Activated T-helper 1 cell treated with anti-CD3 and anti-CD28 coated beads, Interleukin-12 subunit alpha, Interleukin-12 subunit beta, Interleukin-2, Interleukin-4 antibody, amounts not matched to agents 30 ng/mL and 10 ng/mL and 1 ng/mL, durations not matched to agents 14 hours and 24 hours and 36 hours (primary cell): ENCODE measurements at places on chromosomes 1 and 21.

GRCh38 chr1:159177272-159177907 lies 6.0 kb downstream of the CADM3 start:
- no peak overlapping the region for H3K27ac ChIP-seq
- no peak overlapping the region for H3K4me3 ChIP-seq
- peaks cover 20% of the 10 kb centered on the region for H3K27me3 ChIP-seq
- peak; percentile 2 for DNase-seq
- no peaks in the 10 kb centered on the region for H3K4me1 ChIP-seq

DNA sequence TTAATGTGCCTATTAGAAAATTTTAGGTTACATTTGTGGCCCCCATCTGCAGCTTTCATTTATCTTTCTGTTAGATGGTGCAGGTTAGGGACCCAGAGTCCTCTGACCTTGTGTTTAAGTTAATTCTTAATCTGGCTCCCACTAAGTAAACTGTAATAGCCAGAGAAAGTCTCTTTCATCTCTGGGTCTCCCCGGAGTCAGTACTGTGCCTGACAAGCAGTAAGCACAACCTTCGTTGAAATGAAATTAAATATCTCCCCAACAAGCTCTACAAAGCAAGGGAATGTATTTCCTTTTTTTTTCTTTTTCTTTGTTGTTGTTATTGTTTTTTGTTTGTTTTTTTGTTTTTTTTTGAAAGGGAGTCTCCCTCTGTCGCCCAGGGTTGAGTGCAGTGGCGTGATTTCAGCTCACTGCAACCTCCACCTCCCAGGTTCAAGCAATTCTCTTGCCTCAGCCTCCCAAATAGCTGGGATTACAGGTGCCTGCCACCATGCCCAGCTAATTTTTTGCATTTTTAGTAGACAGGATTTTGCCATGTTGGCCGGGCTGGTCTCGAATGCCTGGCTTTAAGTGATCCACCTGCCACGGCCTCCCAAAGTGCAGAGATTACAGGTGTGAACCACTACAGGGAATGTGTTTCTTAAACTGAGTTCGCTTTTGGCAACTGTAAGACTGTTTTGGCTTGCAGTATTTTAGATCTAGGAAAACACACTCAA lies 81.6 kb downstream of the HHIPL2 start:
- no peak overlapping the region for H3K27ac ChIP-seq
- peaks cover 12% of the 10 kb centered on the region for H3K4me1 ChIP-seq
- H3K36me3 ChIP-seq = no peaks in the 10 kb centered on the region
- DNase-seq = no peak
- H3K27me3 ChIP-seq = peaks cover 27% of the 10 kb centered on the region

DNA sequence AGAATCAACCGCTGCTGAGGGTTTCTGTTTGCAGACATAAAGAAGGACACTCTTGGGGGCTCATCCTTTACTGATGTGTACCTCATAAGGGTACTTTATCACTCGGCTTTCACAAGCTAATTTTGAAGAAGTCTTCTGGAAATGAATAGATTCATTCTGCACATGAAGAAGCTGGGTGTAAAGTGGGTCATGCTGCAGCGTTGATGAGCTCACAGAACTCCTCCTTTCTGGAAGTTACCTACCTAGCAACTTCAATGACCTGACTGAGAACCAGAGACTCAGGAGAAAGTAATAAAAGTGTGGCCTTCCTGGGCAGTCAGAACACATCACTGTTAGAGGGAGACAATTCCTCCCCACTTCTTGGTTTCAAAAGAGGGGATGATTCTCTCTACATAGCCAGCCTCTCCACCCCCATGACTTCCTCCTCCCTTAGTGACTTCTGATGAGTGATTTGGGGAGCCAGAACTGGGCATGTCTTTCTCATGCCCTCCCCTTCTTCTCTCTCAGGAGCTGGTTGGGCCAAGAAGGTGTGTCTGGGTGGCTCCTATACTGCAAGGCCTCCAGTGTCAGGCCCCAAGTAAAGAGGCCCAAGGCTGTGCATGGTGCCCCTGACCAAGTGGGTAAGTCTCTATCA lies 27.0 kb downstream of the PCNX2 start:
- no peak overlapping the region for H3K4me3 ChIP-seq
- DNase-seq = no peak
- no peak overlapping the region for H3K27ac ChIP-seq
- no peaks in the 10 kb centered on the region for H3K27me3 ChIP-seq

GRCh38 chr1:91742848-91743292 lies 143.1 kb downstream of the TGFBR3 start:
- H3K4me1 ChIP-seq = peaks cover 22% of the 10 kb centered on the region
- no peak overlapping the region for H3K4me3 ChIP-seq
- no peak overlapping the region for H3K27ac ChIP-seq
- peaks cover 55% of the 10 kb centered on the region for H3K36me3 ChIP-seq
- no peaks in the 10 kb centered on the region for H3K27me3 ChIP-seq

- H3K4me1 ChIP-seq = peaks cover 4% of the 10 kb centered on the region
- peaks cover 8% of the 10 kb centered on the region for H3K27me3 ChIP-seq
- DNase-seq = no peak
- no peak overlapping the region for H3K27ac ChIP-seq
Measured at GRCh38 chr21:46594276-46594675, 10.6 kb downstream of the S100B start.

DNA sequence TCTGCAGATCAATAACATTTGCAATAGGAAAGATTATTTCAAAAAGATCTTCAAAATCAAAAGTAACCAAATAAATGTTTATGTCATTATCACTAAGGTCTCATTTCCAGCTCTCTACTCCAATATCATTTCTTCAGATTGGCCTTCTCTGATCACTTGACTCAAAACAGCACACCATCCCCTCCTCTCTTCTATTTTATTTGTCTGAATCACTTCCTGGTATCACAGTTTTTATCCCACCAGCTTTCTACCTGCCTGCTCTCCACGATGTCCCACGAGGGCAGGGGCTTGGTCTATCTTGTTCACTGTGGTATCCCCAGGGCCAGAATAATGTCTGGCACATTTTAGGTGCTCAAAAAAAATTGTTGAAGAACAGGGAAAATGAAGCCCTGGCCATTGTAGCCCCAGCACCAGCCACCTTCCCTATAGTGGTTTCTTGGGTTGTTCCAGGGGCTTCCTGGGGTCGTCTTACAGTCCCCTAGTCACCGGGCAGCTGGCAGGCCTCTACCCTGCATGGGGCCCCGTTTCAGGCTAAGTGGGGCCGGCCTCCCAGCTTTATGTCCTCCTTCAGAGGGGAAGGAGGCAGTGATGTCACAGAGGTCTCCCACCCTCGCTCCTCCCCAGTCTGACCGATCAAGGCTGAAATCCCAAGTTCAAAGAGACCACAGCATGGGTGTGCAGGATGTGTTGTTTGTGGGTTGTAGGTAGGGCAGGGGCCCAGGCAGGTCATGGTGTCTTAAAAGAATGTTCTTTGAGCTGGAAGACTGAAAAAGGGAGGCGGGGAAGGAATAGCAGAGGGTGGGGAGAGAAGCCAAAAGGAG lies 3.5 kb upstream of the PADI1 start:
- H3K4me3 ChIP-seq = peak overlapping the region; percentile 27
- peaks cover 20% of the 10 kb centered on the region for H3K4me1 ChIP-seq
- DNase-seq = no peak
- peak overlapping the region; percentile 33 for H3K27ac ChIP-seq
- peaks cover 2% of the 10 kb centered on the region for H3K36me3 ChIP-seq

GRCh38 chr1:48940962-48941732 lies 164.5 kb upstream of the BEND5 start:
- no peak overlapping the region for H3K27ac ChIP-seq
- H3K4me3 ChIP-seq = no peak overlapping the region
- DNase-seq = no peak
- H3K4me1 ChIP-seq = no peaks in the 10 kb centered on the region
- H3K27me3 ChIP-seq = peaks cover 3% of the 10 kb centered on the region

GRCh38 chr1:230827081-230827681 lies 41.1 kb downstream of the C1orf198 start:
- peaks cover 7% of the 10 kb centered on the region for H3K27me3 ChIP-seq
- no peak overlapping the region for H3K4me3 ChIP-seq
- no peaks in the 10 kb centered on the region for H3K4me1 ChIP-seq
- H3K36me3 ChIP-seq = no peaks in the 10 kb centered on the region
- DNase-seq = no peak

- peak overlapping the region; percentile 67 for H3K27ac ChIP-seq
- no peak for DNase-seq
- no peak overlapping the region for H3K4me3 ChIP-seq
- peaks cover 59% of the 10 kb centered on the region for H3K4me1 ChIP-seq
- no peaks in the 10 kb centered on the region for H3K27me3 ChIP-seq
Measured at GRCh38 chr1:154614247-154614646, 6.3 kb upstream of the ADAR start.

DNA sequence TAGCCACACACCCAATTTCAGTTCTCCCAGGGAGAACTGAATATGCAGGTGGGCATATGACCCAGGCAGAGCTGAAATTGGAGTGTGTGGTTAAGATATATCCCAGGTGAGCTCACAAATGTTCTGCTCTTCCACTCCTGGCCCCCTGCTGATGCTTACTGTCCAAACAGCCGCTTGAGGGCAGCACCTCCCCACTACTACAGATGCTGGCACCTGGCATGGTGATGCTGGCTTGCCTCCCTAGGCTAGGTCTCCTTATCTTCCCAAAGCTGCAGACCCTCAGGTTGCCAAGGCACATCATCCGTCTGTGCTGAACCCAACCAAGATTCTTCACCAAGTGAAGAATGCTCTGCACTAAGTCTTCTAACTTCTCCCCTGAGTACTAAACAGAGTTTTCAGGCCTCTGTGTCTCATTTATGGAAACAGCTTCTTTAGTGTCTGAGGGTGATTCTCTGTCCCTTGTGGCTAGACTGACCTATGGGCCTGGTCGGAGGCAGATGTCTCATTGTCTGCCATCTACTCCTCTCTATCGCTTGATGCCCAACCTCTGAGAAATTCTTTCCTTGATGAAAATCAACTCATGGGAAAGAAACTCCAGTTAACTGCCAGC lies 27.2 kb downstream of the XCL1 start:
- no peaks in the 10 kb centered on the region for H3K36me3 ChIP-seq
- H3K27ac ChIP-seq = no peak overlapping the region
- peaks cover 13% of the 10 kb centered on the region for H3K27me3 ChIP-seq
- H3K4me3 ChIP-seq = no peak overlapping the region

DNA sequence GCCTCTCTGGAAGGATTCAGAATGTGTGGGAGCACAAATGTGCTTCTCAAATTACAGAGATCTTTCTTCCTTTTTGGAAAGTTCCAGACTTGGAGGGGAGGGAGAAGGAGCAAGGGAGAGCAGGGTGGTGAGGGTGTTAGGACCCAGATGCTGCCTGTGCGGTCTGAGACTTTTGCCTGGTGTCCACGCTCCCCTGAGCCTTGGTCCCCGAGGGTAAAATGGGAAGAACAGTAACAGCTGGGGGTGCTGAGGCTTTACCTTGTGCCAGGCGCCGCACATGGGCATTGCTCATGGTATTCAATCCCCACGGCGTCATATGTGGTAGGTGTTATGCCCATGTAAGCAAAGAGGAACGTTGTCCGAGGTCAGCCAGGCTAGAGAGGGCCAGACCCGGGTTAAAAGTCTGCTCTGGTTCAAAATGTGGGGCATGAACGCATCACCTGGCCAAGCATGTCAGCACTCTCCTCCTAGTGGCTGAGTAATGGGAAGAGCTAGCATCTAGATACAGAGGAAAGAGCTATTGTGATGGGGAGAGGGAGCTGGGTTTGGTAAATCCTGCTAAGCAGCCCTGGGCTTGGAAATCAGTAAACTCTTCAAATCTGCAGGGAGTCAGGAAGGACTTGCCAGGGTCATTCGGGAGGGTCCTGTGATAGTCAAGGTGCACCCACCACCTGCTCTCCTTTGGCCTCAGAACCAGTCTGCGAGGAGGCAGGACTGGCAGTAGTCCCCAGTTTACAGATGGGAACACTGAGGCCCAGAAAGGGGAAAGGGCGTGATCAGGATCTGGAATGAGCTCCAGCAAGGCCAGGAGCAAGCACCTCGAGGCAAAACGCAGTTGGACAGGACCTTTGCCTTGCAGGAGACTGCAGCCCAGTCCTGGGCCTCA lies 4.5 kb upstream of the RUNX3 start:
- H3K27ac ChIP-seq = peak overlapping the region; percentile 53
- DNase-seq = no peak
- peaks cover 70% of the 10 kb centered on the region for H3K4me1 ChIP-seq
- H3K4me3 ChIP-seq = no peak overlapping the region
- peaks cover 40% of the 10 kb centered on the region for H3K36me3 ChIP-seq

GRCh38 chr21:44370786-44371410 lies 17.5 kb downstream of the TRPM2 start:
- H3K4me1 ChIP-seq = peaks cover 23% of the 10 kb centered on the region
- peaks cover 23% of the 10 kb centered on the region for H3K36me3 ChIP-seq
- DNase-seq = no peak
- no peak overlapping the region for H3K4me3 ChIP-seq
- peaks cover 2% of the 10 kb centered on the region for H3K27me3 ChIP-seq

GRCh38 chr1:207059881-207060280 lies 6.8 kb downstream of the PFKFB2 start:
- H3K4me1 ChIP-seq = peaks cover 3% of the 10 kb centered on the region
- H3K4me3 ChIP-seq = no peak overlapping the region
- no peaks in the 10 kb centered on the region for H3K27me3 ChIP-seq
- H3K27ac ChIP-seq = no peak overlapping the region

- no peak for DNase-seq
- no peaks in the 10 kb centered on the region for H3K36me3 ChIP-seq
- no peak overlapping the region for H3K27ac ChIP-seq
Measured at GRCh38 chr1:200866521-200866920, 6.3 kb upstream of the GPR25 start.

- DNase-seq = no peak
- no peak overlapping the region for H3K27ac ChIP-seq
- H3K4me1 ChIP-seq = no peaks in the 10 kb centered on the region
- H3K27me3 ChIP-seq = no peaks in the 10 kb centered on the region
- no peaks in the 10 kb centered on the region for H3K36me3 ChIP-seq
Measured at GRCh38 chr1:60535713-60536112, 462.1 kb upstream of the C1orf87 start.

- no peak for DNase-seq
- peak overlapping the region; percentile 82 for H3K4me3 ChIP-seq
- H3K4me1 ChIP-seq = no peaks in the 10 kb centered on the region
- peaks cover 18% of the 10 kb centered on the region for H3K27me3 ChIP-seq
- peaks cover 6% of the 10 kb centered on the region for H3K36me3 ChIP-seq
- no peak overlapping the region for H3K27ac ChIP-seq
Measured at GRCh38 chr21:46666941-46667740, 31.7 kb downstream of the PRMT2 start.

GRCh38 chr1:38990386-38990737 lies 714 bp upstream of the AKIRIN1 start:
- peaks cover 31% of the 10 kb centered on the region for H3K4me1 ChIP-seq
- DNase-seq = no peak
- peaks cover 23% of the 10 kb centered on the region for H3K36me3 ChIP-seq
- H3K4me3 ChIP-seq = peak overlapping the region; percentile 83
- no peaks in the 10 kb centered on the region for H3K27me3 ChIP-seq

DNA sequence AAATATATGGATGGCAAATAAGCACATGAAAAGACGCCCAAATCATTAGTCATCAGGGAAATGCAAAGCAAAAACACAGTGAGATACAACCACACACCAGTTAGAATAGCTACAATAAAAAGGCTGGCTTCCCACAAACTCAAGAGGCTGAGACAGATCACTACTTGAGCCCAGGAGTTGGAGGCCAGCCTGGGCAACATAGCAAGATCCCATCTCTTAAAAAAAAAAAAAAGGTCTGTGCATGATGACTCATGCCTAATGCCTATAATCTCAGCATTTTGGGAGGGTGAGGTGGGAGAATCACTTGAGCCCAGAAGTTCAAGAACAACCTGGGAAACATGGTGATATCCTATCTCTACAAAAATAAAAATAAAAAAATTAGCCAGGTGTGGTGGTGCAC lies 19.8 kb downstream of the LDLRAD1 start:
- no peak overlapping the region for H3K27ac ChIP-seq
- no peaks in the 10 kb centered on the region for H3K4me1 ChIP-seq
- no peak for DNase-seq
